Lower lobe of right lung (tissue), 2 donors: ENCODE measurements at places on chromosomes 7 and 10. TPM values are rescaled to one million over a fixed set of nuclear protein-coding genes. Genes with fewer than 3 reads are reported as not detected.

Gene CHAT
- not detected for total RNA-seq

Gene HSPA12A
- total RNA-seq = 8.8 TPM

Gene MINDY4
- total RNA-seq = 13.8 TPM

Gene OPN1SW
- not detected for total RNA-seq

- no peak overlapping the region for H3K27ac ChIP-seq
- no peaks in the 10 kb centered on the region for H3K27me3 ChIP-seq
- no peaks in the 10 kb centered on the region for H3K36me3 ChIP-seq
- H3K4me1 ChIP-seq = no peaks in the 10 kb centered on the region
- DNase-seq = no peak
- no peak overlapping the region for H3K4me3 ChIP-seq
Observed at GRCh38 chr7:123901101-123901500, 23.9 kb upstream of the SPAM1 start.

DNA sequence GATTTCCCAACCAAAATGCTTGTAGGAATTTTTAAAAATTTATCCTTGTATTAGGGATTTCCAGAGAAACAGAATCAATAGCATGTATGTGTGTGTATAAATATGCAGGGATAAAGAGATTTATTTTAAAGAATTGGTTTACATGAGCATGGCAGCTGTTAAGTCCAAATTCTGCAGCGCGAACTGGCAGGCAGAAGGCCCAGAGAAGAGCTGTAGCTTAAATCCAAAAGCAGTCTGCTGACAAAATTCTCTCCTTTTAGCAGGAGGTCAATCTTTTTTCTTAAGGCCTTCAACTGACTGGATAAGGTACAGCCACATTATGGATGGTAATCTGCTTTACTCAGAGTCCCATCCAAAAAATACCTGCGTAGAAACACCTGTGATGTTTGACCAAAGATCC, 42.0 kb downstream of the PRR15 start:
- H3K4me3 ChIP-seq = no peak overlapping the region
- H3K36me3 ChIP-seq = no peaks in the 10 kb centered on the region
- no peak for DNase-seq
- H3K27me3 ChIP-seq = no peaks in the 10 kb centered on the region
- peaks cover 6% of the 10 kb centered on the region for H3K4me1 ChIP-seq

DNA sequence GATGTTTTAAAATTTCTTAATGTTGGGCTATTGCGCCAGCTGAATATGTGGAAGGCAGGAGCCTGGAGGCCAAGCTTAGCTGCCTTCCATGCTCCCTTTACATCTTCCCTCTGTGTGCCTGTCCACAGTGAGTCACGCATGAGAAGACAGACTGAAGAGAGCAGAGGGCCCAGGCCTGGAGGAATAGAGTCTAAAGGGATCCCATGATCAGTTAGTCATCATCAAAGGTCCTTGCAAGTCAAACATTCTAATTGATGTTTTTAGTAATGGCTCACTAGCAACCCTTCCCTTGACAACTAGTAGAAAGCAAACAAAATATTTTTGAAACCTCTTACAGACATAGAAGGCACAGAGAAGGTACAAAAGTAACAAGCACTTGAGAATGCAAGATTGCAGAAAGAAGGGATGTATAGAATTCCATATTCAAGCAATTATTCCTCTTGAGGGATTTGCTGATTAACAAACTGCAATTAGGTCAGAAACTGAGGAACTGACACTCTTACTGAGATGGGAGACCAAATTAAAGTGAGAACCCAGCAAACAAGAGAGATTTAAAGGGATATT, 30.7 kb upstream of the APBB1IP start:
- no peaks in the 10 kb centered on the region for H3K36me3 ChIP-seq
- no peaks in the 10 kb centered on the region for H3K4me1 ChIP-seq
- no peak for DNase-seq
- H3K27ac ChIP-seq = no peak overlapping the region
